Fibroblast of lung (primary cell): ENCODE measurements at places on chromosomes 5 and 9. TPM values are rescaled to one million over a fixed set of nuclear protein-coding genes. Genes with fewer than 3 reads are reported as not detected.

Gene MLLT3
- total RNA-seq: 36.5 and 43.8 TPM in 2 replicates

DNA sequence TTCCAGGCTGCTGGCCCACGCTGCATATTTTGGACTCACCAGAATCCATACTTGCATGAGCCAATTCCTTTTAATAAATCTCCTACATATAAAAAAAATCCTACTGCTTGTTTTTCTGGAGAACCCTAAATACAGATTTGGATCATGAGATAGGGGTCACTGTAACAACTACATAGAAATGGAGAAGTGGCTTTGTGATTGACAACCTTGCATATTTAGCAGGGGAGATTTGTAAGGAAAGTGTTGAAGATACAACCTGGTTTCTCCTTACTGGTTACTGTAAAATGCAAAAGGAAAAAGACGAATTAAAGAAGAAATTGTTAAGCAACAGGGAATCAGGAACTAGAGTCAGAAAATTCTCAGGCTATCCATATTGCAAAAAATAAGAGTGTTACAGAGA is 74.8 kb downstream of the HABP4 start:
- peaks cover 1% of the 10 kb centered on the region for H3K36me3 ChIP-seq
- H3K27ac ChIP-seq: no peak overlapping the region
- no peak for DNase-seq
- H3K4me1 ChIP-seq: no peaks in the 10 kb centered on the region
- no peaks in the 10 kb centered on the region for H3K27me3 ChIP-seq
- H3K4me3 ChIP-seq: no peak overlapping the region

- no peaks in the 10 kb centered on the region for H3K4me1 ChIP-seq
- DNase-seq: peak; percentile 21
- H3K36me3 ChIP-seq: peaks cover 2% of the 10 kb centered on the region
- H3K4me3 ChIP-seq: no peak overlapping the region
These were observed 14.6 kb downstream of the NDUFA8 start for GRCh38 chr9:122144836-122145591.

GRCh38 chr5:61176631-61177030 is 14.4 kb upstream of the SMIM15 start:
- H3K36me3 ChIP-seq: no peaks in the 10 kb centered on the region
- H3K4me1 ChIP-seq: no peaks in the 10 kb centered on the region
- no peaks in the 10 kb centered on the region for H3K27me3 ChIP-seq
- no peak overlapping the region for H3K4me3 ChIP-seq

DNA sequence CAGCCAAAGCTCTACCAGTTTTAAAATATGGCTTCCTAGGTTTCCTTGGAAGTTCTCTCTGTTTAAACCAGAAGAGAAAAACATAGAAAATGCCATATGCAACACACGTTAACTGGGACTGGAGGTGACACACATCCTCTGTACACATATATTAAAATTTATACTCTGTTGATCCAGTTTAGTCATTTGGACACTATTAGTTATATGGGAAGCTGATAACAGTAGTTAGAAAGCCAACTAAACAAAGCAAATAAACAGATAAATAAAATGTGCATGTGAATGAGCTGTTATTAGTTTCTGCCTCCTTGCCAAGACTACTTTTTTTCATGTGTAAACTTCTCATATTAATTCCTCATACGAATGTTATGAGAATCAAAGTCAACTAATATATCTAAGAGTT is 1249.2 kb upstream of the CDH6 start:
- H3K4me3 ChIP-seq: no peak overlapping the region
- no peak for DNase-seq
- H3K27ac ChIP-seq: no peak overlapping the region
- no peaks in the 10 kb centered on the region for H3K4me1 ChIP-seq
- H3K27me3 ChIP-seq: no peaks in the 10 kb centered on the region

- no peaks in the 10 kb centered on the region for H3K36me3 ChIP-seq
- no peak overlapping the region for H3K27ac ChIP-seq
- H3K4me1 ChIP-seq: peaks cover 2% of the 10 kb centered on the region
- H3K4me3 ChIP-seq: no peak overlapping the region
- no peaks in the 10 kb centered on the region for H3K27me3 ChIP-seq
These were observed 179.1 kb downstream of the MUSK start for GRCh38 chr9:110847671-110848070.
